ENCODE measurements at places on chromosomes 1 and 21. TPM values are rescaled to one million over a fixed set of nuclear protein-coding genes. Genes with fewer than 3 reads are reported as not detected.

FLG2 gene
- 0.25 TPM for total RNA-seq

SLC1A7 gene
- not detected for total RNA-seq

VCAM1 gene
- 19.9 TPM for total RNA-seq

ADCY10 gene
- 0.25 TPM for total RNA-seq

CASQ2 gene
- under 0.01 TPM for total RNA-seq

TMEM82 gene
- total RNA-seq: not detected

USH2A gene
- total RNA-seq: under 0.01 TPM

THEM5 gene
- not detected for total RNA-seq

LCE3D gene
- not detected for total RNA-seq

MTARC1 gene
- total RNA-seq: 13.5 TPM

ERVH48-1 gene
- not detected for total RNA-seq

OR2M5 gene
- 0.25 TPM for total RNA-seq

NBPF10 gene
- 0.74 TPM for total RNA-seq

AMY2B gene
- total RNA-seq: 60.5 TPM

SPRR4 gene
- total RNA-seq: not detected

TACSTD2 gene
- total RNA-seq: not detected

SLC44A5 gene
- total RNA-seq: 141 TPM

AADACL4 gene
- total RNA-seq: not detected

TTC22 gene
- total RNA-seq: 0.49 TPM

GRIK3 gene
- total RNA-seq: 34.7 TPM

MYBPH gene
- not detected for total RNA-seq

TESK2 gene
- total RNA-seq: 0.74 TPM

TRIM33 gene
- 76.0 TPM for total RNA-seq

RNF186 gene
- not detected for total RNA-seq

SELP gene
- total RNA-seq: 0.49 TPM

RHEX gene
- total RNA-seq: not detected

FAM131C gene
- total RNA-seq: 2.7 TPM

S100A7 gene
- not detected for total RNA-seq

OLIG2 gene
- 15.2 TPM for total RNA-seq

KCNAB2 gene
- 9.1 TPM for total RNA-seq

C2CD2 gene
- total RNA-seq: 8.4 TPM

MAN1A2 gene
- total RNA-seq: 88.3 TPM

CALML6 gene
- under 0.01 TPM for total RNA-seq

CAMK2N1 gene
- total RNA-seq: 74.3 TPM

HNRNPR gene
- 144 TPM for total RNA-seq

RGS13 gene
- total RNA-seq: not detected

BRINP3 gene
- 38.6 TPM for total RNA-seq

TEKT2 gene
- total RNA-seq: 5.9 TPM

FCRL4 gene
- not detected for total RNA-seq

SSX2IP gene
- 45.5 TPM for total RNA-seq

MYCL gene
- 7.4 TPM for total RNA-seq

Measured in temporal lobe (tissue), 4 donors.